ENCODE measurements at places on chromosomes 3 and 15.
A peak's percentile ranks its signal among the peaks of the same experiment; 100 is the strongest.

DNA sequence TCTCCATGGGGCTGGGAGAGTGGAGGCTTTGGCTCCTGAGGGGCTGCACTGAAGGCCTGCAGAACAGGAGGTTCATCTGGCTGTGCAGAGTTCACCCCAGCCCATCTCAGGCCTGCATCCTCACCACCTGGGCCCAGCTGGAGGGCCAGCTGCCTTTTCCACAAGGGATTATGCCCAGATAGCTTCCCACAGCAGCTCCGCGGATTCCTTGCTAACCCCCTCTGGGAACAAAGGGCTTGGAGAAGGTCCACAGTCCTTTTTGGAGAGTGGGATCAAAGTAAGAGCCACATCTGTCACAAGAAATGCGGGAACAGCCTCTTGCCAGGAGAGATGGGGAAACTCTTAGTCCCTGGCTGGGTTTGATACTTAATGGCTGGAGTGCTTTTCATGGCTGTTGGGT lies 164.7 kb upstream of the RGMA start:
- DNase-seq: no peak

DNA sequence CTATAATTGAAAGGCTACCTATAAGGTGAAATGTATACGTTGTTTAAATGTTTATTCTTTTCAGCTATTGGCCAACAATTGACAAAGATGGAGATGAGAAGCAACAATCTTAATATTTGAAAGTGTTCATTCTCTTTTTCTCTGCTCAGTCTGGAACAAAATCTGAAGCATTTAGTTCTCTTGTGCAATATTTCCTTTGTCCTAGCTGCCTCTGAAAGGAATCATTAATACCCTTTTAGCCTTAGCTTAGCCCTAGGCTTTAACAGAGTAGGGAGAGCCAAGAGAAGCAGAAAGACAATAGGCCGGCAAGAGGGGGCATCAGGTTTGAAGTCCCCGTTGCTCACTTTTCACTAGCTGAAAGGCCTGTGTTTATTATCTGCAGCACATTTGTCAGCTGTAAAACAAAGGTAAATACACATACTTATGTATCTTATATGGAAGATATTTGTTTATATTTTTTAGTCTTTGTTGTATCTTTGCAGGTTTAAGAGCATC lies 422.5 kb upstream of the SEMA6D start:
- DNase-seq: no peak

DNA sequence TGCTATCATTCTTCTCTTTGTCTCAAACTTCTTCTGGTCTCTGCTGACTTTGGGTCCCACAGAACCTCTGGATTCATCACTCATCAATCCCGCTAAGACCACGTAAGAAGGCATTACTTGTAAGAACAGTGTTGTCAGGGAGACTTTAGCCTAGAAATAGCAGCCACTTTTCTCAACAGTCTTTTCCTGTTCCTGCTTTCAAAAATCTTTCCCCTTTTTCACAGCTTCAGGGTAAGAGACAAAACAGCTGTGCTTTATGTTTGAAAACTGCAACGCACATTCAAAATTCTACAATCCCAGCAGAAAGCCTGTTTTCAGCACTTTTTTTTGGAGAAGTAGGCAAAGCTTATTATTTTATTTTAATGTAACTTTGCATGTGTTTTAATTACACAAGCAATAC lies 42.0 kb upstream of the FAM98B start:
- DNase-seq: no peak

- DNase-seq: no peak
Observed at GRCh38 chr3:137148917-137149316, 191.1 kb downstream of the IL20RB start.

DNA sequence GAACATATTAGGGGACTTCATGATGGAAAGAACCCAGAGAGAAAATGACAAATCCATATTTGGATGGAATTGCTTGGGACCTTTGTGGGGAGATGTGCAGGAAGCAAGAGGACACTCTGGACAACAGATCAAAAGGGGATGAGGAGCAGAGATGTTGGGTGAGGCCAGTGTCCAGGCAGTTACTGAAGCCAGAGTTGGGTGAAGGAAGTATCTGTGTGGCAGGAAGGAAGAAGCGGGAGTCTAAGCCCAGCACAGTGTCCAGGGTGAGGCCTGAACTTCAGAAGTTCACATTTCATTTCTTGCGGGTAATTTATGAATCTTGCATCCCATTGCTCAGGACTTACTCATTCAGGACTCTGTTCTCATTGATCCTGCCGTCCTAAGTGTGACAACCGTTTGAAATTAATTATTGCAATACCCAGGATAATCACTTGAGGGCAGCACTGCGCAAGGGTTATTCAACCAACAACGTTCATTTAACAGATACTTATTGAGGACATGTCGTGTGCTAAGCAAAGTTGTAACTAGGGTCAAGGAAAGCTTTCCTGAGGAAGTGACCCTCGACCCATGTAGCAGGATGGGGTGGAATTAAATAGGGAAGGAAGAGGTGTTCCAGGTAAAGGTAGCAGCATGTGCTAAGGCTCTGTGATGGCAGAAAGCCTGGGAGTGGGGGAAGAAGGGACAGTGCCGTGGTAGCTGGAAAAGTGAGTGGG lies 61.3 kb upstream of the CMTM8 start:
- DNase-seq: peak; percentile 64
